Hippocampal formation (tissue), 2 donors: ENCODE measurements at places on chromosomes 1 and 21.

DNA sequence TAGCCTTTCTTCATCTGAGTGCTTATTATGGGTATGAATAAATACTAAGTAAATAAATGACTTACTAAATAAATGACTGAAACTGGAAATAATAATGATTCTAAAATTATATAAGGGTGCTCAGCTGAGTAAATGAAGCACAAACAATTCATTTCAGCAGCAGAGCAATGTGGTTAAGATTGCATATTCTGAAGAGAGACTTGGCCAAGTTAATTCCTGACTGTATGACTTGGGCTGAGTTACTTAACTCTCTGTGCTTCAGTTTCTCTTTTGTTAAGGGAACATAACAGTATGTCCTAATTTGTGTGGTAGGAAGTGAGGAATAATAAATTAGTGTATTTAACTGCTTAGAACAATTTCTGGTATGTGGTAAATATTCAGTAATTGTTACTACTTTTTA, 19.1 kb downstream of the AGL start:
- no peak for DNase-seq

DNA sequence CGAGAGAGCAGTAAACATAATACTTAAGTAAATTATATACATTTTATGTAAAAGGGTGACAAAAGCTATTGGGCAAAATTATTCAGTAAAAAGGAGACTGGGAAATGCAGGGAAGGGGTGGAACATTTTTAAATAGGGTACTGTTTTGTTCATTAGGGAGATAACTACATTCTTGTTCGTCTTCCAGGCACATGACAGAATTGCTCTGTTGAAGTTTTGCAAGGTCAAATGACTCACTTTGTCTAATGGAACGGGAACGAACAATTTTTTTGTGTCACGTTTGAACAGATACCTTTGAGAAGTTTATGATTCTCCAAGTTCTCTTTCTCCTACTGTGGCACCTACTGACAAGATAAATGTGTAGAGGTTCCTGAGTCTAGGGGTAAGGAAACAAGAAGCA, 382.3 kb upstream of the ZRANB2 start:
- DNase-seq: no peak

DNA sequence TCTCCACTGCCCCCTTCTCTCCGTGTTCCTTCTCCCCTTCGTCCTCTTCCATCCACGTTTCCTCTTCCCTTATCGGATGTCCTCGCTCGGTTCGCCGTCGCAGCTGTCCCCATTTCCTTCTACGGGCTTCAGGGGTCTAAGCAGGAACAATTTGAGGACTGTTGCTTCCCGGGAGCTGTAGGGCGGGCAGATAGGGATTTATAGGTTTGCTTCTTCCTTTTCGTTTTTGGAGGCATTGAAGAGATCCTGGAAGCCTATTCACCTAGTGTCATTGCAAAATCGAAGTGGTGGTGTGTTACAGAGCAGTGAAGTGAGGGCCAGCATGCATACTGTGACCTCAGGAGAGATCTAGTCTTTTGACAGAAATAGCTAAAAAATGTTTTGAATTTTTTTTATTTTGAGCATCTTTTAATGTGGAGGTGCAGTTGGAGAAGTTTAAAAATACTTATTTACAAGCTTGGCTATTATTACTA, 897 bp downstream of the ZYG11B start:
- no peak for DNase-seq

DNA sequence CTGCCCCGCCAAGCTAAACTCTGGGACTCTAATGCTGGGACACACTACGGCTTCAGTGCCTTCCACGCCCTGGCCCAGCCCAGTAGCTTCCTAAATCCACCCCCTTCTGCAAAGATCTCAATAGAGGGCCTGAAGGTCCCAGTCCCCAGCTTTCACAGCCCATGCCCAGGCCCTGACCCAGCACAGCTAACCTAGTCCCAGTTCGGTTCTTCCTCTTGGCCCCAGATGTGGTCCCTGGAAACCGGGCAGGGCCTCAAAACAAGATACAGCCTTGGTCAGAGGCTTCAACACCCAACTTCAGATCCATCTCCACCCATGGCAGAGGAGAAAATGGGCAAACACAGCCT, 646 bp upstream of the PDZK1IP1 start:
- no peak for DNase-seq

DNA sequence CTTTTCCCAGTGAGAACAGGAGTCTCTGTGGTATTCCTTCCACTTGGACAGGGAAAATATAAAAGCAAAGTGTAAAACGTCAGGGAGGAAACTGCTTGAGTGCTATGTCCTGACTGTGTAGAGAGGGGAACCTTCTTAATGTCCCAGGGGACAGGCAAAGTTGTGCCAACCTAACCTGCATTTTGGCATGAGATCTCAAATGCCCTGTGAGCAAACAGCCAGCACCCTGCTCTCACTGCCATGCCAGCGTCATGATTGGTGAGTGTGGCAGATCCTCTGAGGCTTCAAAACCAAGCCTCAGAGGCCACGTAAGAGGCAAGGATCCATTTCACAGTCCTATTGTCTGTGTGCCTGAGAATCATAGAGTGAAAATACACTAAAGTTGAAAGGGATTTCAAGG, 49.7 kb upstream of the RAP1A start:
- DNase-seq: no peak

DNA sequence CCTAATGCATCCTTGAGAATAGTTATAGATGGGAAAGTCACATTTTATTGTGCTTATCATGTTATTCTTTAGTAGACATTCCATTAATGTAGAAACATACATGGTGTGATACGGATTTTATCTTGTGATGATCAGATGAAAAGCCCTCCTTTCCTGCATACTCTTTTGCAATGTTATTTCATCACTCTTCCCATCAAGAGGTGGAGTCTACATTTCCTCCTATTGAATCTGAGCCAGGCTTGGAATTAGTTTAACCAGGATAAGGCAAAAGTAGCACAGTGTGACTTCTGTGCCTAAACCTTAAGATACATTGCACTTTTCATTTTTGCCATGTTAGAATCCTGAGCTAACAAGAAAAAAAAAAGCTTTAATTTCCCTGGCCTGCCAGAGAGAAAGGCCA, 393.7 kb upstream of the ST6GALNAC5 start:
- DNase-seq: no peak

GRCh38 chr1:32333251-32333963, 2.6 kb downstream of the MARCKSL1 start:
- DNase-seq: no peak

DNA sequence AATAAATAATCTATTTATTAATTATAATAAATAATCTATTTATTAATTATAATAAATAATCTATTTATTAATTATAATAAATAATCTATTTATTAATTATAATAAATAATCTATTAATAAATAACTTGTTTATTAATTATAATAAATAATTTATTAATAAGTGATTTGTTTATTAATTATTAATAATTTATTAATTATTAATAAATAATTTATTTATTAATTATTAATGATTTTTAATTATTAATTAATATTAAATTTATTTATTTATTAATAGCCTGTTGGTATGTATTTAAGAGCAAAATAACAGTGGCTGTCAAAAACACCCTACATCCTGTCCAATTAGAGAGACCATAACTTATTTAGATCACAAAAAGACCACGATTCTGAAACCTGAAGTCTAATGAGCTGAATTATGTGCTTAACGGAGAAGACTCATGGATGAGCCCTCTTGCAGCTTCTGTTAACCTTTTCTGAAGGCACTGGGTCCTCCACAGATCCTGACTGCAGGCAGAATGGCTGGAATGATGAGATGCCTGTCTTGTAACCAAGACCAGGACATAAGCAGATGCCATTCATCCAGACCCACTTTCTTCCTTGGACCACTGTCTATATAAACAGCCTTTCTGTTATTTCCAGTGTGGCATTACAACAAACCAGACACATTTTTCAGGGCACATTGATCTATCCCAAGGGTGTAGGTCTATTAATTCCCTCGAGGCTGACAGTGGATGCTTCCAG, 134.2 kb downstream of the SETD4 start:
- DNase-seq: no peak

- no peak for DNase-seq
Observed at GRCh38 chr21:25691976-25692375, 42.7 kb downstream of the ATP5PF start.

- DNase-seq: no peak
Observed at GRCh38 chr1:163049296-163049695, 19.9 kb upstream of the RGS4 start.
